Activated CD8-positive, alpha-beta T cell treated with anti-CD3 and anti-CD28 coated beads, Interleukin-2, amount 10 ng/mL, durations not matched to agents 7 days and 5 days (primary cell): ENCODE measurements at places on chromosomes 3 and 15.
A peak's percentile ranks its signal among the peaks of the same experiment; 100 is the strongest.

DNA sequence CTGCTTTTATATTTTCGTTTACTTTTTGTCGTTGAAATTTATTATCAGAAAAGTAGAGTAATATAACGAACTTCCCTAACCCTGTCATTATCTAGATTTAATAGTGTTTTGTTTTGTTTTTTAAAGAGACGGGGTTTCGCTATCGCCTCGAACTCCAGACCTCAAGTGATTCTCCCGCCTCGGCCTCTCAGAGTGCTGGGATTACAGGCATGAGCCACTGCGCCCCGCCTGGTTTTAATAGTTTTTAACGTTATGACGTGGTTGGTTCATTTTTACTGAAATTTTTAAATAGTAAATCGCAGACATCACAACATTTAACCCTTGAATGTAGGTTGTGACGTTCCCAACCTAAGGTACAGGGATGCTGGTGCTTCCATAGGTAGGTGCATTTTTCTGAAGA is 1.0 kb downstream of the NGRN start:
- peaks cover 37% of the 10 kb centered on the region for H3K36me3 ChIP-seq
- peaks cover 51% of the 10 kb centered on the region for H3K4me1 ChIP-seq
- no peaks in the 10 kb centered on the region for H3K27me3 ChIP-seq
- peak overlapping the region; percentile 96 for H3K4me3 ChIP-seq
- peak; percentile 39 for DNase-seq

DNA sequence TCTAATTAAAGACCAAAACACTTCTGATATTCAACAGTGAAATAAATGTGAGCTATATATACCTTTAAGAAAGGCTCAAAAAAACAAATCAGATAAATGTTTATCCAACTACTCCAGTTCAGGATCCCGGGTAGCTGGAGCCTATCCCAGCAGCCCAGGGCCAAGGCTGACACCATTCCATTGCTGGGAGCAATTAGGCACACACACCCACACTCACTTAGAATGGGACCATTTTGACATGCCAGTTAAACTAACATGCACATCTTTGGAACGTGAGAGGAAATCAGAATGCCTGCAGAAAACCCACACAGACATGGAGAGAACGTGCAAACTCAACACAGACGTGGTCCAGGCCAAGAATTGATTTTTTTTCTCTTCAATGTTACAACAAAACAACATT is 30.0 kb upstream of the PLSCR4 start:
- H3K36me3 ChIP-seq = no peaks in the 10 kb centered on the region
- no peaks in the 10 kb centered on the region for H3K4me1 ChIP-seq
- no peak overlapping the region for H3K4me3 ChIP-seq
- DNase-seq = no peak
- H3K27me3 ChIP-seq = no peaks in the 10 kb centered on the region

DNA sequence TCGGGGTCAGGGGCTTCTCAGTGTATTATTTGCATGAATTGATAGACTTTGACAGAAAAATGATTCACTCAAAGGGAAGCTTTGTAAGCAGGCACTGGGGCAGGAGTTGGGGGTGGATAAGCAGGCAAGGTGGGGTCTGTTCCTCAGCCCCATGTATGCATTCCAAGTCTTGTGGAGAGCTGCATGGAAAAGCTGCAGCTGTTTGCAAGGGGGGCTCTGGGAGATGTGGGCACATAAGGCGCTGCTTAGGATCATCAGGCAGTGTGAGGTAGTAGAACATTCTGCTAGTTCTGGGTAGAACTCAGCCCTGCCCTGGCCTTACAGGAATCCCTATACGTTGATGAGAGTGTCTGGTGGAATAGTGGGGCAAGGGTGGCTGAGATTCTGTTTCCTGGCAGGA is 154.2 kb upstream of the LRIG1 start:
- H3K4me1 ChIP-seq = no peaks in the 10 kb centered on the region
- no peak for DNase-seq
- H3K4me3 ChIP-seq = no peak overlapping the region
- H3K27me3 ChIP-seq = no peaks in the 10 kb centered on the region

DNA sequence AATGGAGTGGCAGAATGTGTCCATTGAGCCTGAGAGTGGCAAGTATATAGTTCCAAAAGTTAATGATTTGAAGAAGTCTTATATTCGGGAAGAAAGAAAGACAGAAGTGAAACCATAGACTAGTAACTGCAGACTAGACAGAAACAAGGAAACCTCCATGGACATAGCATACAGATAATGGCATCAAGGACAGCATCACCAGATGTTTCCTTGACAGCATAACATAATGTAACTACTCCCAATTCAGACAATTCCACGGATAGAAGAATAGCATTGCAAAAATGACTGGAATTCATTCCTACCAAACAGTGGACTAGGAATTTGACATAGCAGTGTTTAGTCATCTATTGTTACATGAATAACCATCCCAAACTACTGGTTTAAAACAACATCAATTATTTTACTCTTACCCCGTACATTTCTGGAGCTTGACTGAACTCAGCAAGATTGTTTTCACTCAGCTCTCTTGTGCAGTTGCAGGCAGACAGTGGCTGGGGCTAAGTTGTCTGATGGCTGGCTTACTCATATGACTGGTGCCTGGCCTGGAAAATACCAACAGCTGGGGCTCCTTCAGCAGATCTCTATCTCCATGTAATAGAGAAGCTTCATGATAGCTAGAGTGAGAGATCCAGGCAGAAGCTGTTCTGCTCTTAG is 109.7 kb upstream of the GADL1 start:
- no peak for DNase-seq
- H3K27ac ChIP-seq = no peak overlapping the region
- H3K4me3 ChIP-seq = no peak overlapping the region
- H3K36me3 ChIP-seq = no peaks in the 10 kb centered on the region
- H3K4me1 ChIP-seq = peaks cover 4% of the 10 kb centered on the region
- no peaks in the 10 kb centered on the region for H3K27me3 ChIP-seq

DNA sequence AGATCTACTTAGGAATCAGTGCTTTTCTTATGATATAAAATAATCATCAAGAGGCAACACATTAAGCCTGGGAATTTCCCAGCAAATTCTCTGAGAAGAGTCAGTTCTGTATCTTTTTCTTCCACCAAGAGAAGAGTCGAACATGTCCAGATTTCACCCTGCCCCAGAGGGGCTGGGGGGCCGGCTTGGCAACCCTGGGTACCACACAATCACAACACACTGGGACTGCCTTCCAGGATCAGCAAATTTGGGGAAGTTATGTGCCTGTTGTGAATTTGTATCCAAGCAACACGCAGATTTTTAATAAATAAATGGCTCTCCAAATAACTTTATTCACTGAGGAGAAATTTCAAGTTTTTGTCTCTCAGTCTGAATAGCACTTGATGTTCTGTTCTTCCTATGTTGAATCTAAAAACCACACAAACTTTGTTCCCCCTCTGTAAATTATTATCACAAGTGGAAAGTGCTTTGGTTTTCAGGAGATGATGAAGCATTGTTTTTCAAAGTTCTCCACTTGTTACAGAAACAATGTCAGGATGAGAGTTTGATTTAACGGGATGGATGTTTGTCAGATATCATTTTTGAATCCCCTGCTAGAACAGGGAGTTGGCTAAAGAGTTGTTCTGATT is 357.2 kb downstream of the ZNF385D start:
- H3K4me3 ChIP-seq = no peak overlapping the region
- no peak for DNase-seq
- no peak overlapping the region for H3K27ac ChIP-seq
- no peaks in the 10 kb centered on the region for H3K27me3 ChIP-seq

DNA sequence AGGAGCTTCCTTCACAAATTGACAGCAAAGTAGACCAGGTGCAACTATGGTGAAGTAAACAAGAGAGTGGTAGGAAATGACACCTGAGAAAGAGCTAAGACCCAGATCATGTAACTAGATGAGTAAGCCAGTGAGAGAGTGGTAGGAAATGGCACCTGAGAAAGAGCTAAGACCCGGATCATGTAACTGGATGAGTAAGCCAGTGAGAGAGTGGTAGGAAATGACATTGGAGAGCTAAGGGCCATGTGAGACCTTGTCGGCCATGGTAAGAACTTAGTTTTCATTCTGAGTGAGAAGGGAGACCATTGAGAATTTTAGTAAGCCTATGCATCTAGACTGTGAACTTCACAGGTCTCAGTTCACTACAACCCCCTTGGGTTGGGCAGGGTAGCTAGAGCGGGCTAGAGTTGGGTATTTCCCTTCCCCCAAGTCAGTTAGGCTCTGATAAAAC is 5.4 kb upstream of the SENP7 start:
- H3K27ac ChIP-seq = peak overlapping the region; percentile 80
- H3K36me3 ChIP-seq = peaks cover 11% of the 10 kb centered on the region
- H3K4me3 ChIP-seq = peak overlapping the region; percentile 4
- peaks cover 56% of the 10 kb centered on the region for H3K4me1 ChIP-seq
- peak; percentile 65 for DNase-seq

DNA sequence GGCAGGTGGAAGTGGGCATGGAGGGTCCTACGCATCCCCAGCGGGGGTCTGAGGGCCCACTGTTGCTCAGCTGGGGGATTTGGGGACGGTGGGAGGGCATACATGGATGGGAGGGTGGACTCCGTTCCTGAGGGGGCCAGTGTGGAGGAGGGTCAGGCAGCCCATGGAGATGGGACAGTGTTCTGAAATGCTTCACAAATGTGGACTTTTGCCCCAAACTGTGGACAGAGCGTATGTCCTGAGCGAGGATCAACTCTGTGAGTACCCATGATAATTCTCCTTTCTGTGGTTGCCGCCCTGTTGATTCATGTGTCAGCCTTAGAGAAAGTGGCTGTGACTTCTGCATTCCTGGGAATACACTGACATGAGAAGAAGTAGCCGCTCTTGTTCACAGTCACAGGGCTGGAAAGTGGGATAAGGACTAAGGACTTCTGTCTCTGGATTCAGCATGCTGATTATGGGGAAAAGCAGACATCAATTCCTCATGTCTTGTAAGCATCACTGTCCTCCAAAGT is 33.4 kb downstream of the SMAD3 start:
- peak overlapping the region; percentile 40 for H3K4me3 ChIP-seq
- H3K36me3 ChIP-seq = peaks cover 53% of the 10 kb centered on the region
- H3K27me3 ChIP-seq = no peaks in the 10 kb centered on the region
- H3K27ac ChIP-seq = peak overlapping the region; percentile 86
- H3K4me1 ChIP-seq = peaks cover 61% of the 10 kb centered on the region

DNA sequence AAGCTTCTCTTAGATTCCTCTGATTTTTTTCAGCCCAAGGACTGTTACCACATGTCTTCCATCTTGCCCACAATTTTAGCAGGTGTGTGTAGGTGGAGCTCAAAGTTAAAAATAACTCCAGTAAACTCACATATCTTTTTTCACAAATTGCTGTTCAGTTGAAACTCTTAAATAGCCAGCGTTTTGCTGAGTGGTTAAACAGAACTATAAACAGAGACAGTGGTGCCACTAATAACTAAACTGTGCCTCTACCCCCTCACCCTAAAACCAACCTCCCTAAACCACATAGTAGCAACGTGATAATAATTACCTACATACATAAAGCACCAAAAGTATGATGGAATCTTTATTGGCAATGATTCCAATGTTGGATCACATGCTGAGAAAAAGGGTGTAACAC is 525.1 kb downstream of the PDCD6IP start:
- no peaks in the 10 kb centered on the region for H3K36me3 ChIP-seq
- DNase-seq = no peak
- no peak overlapping the region for H3K4me3 ChIP-seq
- H3K27ac ChIP-seq = no peak overlapping the region

DNA sequence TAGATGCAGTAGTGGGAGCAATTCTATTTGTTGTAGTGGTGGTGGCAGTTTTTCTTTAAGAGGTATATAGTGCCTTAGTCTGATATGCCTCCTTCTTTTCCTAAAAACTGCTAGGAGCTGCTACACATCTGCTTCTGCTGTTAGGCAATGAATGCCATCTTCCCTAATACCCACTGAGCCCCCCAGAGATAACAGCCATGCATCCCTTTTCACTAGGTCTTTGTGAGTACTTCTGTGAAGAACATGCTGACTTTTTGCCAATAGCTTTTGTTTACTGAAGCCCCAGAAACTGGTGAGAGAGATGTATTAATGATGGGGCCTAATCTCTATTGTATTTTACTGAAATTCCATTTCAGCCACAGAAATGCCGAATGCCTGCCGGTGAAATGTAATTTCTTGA is 92.6 kb upstream of the CHL1 start:
- no peak for DNase-seq
- H3K27ac ChIP-seq = no peak overlapping the region
- no peaks in the 10 kb centered on the region for H3K4me1 ChIP-seq
- H3K4me3 ChIP-seq = no peak overlapping the region
- no peaks in the 10 kb centered on the region for H3K27me3 ChIP-seq
- H3K36me3 ChIP-seq = no peaks in the 10 kb centered on the region

- no peak for DNase-seq
- H3K4me3 ChIP-seq = no peak overlapping the region
- no peaks in the 10 kb centered on the region for H3K4me1 ChIP-seq
- H3K36me3 ChIP-seq = no peaks in the 10 kb centered on the region
These were observed 215.2 kb downstream of the ZNF621 start for GRCh38 chr3:40739971-40740370.

DNA sequence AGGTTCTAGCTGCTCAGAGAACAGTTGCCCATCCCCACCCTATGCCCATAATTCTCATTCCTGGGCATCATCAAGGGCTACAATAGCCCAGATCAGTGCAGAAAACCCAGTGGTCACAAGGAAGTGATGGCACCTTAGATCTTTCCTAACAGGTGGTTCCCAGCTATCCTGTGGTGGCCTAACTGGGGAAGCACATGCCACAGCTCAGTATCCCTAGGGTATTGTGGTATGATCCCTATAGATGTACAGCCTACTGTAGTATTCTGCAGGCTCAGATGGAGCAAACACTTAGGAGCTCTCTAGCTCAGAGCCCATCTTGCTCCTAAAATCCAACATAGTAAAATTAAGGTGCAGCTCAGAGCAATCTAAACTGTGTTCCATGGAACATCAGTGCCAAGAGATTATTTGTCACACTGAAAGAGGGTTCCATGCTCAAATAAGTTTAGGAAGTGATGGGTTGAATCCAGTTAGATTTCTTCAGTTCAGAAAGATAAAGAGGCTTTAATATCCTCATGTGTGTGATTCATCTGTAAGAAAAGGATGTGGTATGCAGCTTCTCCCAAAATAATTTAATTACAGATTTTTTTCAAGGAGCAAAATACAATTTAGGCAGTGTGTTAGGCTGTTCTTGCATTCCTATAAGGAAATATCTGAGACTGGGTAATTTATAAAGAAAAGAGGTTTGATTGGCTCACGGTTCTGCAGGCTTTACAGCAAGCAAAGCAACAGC is 4.4 kb downstream of the A4GNT start:
- no peak for DNase-seq
- no peaks in the 10 kb centered on the region for H3K36me3 ChIP-seq
- no peak overlapping the region for H3K27ac ChIP-seq
- no peaks in the 10 kb centered on the region for H3K4me1 ChIP-seq
- no peak overlapping the region for H3K4me3 ChIP-seq

- peaks cover 20% of the 10 kb centered on the region for H3K36me3 ChIP-seq
- peak overlapping the region; percentile 72 for H3K4me3 ChIP-seq
- H3K4me1 ChIP-seq = peaks cover 29% of the 10 kb centered on the region
- H3K27ac ChIP-seq = peak overlapping the region; percentile 99
- no peaks in the 10 kb centered on the region for H3K27me3 ChIP-seq
These were observed 56.6 kb upstream of the POMGNT2 start for GRCh38 chr3:43162230-43163084.
